ENCODE measurements at places on chromosomes 5 and 9. TPM values are rescaled to one million over a fixed set of nuclear protein-coding genes. Genes with fewer than 3 reads are reported as not detected.

DNA sequence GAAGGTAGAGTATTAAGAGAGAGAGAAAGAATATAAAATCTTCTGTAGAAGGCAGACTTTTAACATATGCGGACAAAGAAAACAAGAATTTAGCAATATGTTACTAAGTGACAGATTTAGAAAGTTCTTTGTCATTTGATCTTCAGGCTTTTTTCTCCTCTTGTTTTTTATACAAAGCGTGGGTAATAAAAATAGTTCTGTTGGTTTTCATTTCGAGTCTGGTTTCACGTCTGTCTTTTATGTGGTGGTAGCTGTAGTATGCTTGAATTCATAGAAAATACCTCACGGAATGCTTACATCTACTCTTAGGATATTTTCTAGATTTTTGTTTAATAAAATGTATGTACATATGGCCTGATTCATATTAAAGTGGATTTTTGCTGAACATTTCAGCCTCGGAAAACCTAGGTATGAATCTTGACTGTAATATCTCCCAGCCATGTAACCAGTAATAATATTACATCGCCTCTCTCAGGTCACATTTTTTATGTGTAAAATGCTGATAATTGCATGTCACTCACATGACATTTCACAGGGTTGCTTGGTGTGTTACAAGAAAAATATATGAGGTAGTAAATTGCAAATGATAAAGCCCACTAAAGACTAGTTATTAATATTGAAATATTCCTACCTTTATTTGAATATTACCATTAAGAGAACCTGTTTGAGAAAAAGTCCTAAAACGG lies 72.5 kb upstream of the TAF11L2 start:
- DNase-seq: no peak

DNA sequence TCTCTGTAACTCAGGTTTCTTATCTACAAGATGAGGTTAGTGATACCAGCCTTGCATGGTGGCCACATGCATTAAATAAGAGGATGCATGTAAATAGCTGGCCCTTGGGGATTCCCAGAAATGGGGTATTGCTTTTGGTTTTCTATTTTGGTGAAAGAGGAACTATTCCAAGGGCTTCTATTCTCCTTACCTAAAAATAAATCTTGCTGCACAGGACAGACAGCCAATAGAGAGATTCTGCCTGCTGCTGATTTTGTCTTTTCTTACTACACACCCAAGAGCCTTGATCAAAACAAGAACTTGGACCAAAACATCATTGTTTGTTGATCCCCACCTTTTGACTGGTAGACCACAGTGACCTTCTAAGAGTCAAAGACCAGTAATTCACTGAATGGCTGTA lies 161.8 kb downstream of the PJA2 start:
- peak; percentile 56 for DNase-seq

DNA sequence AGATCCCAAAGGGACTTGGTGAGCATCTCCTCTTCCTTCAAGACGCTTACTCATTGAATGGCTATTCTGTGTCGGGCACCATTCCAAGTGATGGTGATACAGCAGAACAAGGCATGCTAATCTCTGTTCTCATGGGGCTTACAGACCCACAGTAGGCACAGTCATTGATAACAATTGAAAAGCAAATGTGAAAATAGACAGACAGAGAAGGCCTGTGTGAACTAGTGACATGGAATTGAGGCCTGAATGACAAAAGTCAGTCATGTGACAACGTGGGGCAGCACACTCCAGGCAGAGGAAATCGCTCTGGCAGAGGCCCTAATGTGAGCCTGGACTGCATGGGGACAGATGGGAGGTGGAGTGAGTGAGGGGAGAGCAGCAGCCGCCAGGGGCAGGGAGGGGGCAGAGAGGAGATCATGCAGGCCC lies 70.7 kb upstream of the CPLX2 start:
- no peak for DNase-seq

GRCh38 chr5:57311921-57312735 lies 138.3 kb downstream of the GPBP1 start:
- no peak for DNase-seq

FOXI1 gene
- total RNA-seq: not detected

Data from osteoblast (primary cell).